ENCODE measurements at places on chromosomes 16 and 17. TPM values are rescaled to one million over a fixed set of nuclear protein-coding genes. Genes with fewer than 3 reads are reported as not detected.

KRTAP1-5 gene
- not detected for polyA plus RNA-seq

GRCh38 chr16:83967838-83968305 is at the start of gene NECAB2:
TSS of gene NECAB2 (plus strand) at chr16:83968244. CDS start at chr16:83968649, 405 bp downstream.
- DNase-seq: peak; percentile 12

- no peak for DNase-seq
Measured at GRCh38 chr17:39393736-39394135, 7.7 kb downstream of the FBXL20 start.

DNA sequence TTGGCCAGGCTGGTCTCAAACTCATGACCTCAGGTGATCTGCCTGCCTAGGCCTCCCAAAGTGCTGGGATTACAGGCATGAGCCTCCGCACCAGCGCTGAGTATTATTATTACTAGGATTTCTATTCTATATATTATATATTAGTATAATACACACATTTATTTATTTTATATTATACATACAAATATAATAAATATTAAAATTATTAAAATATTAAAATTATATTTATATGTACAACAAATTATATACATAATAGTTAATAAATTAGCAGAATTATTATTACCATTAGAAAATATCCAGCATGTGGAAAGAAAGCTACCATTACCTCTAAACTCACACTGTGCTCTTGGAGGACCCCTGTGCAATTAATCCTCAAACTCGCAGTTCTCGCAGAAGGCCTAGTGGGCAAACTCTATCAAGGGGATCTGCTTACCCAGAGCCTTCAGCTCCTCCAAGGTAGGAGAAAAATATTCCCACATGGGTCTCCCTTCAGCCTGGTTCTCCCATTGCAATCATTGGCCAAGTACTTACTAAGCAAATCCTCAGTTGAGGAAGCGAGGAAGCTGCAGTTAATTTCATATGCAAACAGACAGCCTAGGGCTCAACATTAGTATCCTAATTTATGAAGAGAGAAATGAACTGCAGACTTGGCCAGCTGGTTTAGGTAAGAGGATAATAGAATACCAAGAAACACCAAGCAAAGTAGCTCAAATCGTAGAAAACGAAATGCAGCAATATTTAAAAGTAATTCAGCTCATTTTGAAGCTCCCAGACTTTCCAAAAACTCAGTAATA is 241.4 kb upstream of the IRX5 start:
- no peak for DNase-seq

- no peak for DNase-seq
Measured at GRCh38 chr17:77223642-77224420, 83.1 kb downstream of the SEC14L1 start.

TBC1D28 gene
- 0.21 TPM for polyA plus RNA-seq

- no peak for DNase-seq
Measured at GRCh38 chr17:18187821-18188761, 4.5 kb downstream of the ALKBH5 start.

CD300E gene
- polyA plus RNA-seq: 0.46 TPM

DNA sequence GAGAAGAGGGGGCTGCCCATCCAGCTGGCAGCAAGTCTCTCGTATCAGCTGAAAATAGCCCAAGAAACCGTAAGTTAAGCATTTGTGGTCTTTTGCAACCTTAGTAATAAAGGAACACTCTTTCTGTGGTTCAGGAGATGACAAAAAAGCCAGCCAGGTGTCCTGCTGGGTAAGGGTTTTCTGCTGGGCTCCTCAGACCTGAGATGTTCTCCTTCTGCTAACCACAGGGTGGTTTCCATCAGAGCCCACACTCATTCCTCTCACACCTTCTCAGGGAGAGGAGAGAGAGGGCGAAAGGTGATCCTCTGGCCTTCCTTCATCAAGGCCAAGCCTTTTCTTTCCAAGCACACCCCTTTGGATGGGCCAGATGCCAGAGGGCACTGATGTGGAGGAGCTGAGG is 70.7 kb downstream of the TEX14 start:
- no peak for DNase-seq

- DNase-seq: no peak
Measured at GRCh38 chr16:15764112-15764511, 92.7 kb downstream of the MYH11 start.

DNA sequence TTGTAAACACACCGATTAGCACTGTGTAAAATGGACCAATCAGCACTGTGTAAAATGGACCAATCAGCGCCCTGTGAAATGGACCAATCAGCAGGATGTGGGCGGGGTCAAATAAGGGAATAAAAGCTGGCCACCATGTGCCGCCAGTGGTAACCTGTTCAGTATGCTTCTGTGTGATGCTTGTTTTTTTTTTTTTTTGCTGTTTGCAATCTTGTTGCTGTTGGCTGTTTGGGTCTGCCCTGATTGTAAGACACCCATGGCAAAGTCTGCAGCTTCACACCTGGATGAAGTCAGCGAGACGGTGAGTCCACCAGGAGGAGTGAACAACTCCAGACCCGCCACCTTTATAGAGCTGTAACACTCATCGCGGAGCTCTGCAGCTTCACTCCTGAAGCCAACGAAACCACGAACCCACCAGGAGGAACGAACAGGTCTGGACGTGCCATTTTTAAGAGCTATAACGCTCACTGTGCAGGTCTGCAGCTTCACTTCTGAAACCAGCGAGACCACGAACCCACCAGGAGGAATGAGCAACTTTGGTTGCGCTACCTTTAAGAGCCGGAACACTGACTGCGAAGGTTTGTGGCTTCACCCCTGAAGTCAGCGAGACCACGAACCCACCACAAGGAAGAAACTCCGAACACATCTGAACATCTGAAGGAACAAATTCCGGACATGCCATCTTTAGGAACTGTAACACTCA is 85.0 kb upstream of the MED9 start:
- DNase-seq: no peak

DNA sequence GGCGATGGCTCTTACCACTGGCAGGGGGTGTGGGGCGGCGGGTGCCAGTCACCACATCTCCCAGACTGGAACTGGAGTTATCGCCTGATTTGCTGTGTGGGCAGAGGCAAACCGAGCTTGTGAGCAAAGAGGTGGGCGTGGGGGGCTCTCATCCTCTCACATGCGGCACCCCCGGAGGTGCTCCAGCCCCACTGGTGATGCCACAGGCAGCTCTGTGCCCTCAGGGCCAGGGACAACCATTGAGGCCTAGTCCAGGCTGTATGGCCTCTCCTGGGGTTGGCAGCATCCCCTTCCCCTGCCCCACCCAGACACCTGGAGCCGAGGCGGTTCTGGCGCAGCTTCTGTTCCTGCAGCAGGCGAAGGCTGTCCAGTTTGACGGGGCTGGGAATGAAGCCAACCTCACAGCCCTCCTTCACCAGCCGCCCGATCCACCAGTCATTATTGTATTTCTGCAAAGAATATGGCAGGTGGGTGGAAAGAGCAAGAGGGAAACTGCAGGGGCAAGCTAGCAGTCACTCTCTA is 10.9 kb downstream of the CACNB1 start:
- no peak for DNase-seq

DNA sequence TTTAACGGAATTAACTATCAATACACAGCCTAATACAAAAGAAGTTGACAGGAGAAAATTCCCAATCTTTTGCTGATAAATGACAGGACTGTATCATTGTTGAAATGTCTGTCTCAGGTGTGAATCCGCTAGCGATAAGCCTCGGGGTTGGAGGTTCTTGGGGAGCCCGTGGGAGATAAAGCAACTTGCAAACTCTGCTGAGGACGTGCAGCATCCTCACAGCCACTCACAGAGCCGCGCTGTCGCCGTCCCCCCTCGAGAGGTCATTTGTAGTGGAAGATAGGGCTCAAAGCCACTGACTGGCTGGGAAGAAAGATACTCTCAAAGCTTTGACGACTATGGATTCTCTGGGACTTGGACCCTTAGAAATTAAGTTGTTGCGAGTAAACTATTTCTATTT is 17.0 kb downstream of the MAP1LC3B start:
- no peak for DNase-seq

TP53TG3C gene
- not detected for polyA plus RNA-seq

DNA sequence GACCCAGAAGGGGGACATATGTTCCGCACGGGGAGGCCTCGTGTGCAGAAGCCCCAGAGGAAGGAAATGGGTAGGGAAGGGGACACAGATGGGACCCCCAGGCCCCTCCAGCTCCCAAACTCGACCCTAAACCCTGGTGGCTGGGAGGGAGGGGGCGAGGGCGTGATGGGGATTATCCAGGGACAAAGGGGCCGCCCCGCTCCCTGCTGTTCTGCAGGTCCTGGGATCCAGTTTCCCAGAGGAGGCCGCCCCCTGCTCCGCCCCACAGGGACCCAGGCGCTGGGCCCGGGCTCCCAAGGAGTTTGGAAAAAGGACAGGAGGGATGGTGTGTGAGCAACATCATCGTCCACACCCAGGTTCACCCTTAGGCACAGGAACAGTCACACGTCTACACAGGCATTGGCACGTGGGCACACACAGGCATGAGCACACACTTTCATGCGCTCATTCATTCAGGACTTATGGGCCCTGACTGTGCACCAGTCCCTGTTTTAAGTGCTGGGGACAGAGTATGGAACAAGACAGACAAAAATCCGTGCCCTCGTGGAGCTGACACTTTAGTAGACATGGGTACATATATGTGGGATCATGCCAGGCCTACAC is 12.8 kb upstream of the FBXL19 start:
- DNase-seq: no peak

EFCAB5 gene
- polyA plus RNA-seq: 1.3 TPM

DNA sequence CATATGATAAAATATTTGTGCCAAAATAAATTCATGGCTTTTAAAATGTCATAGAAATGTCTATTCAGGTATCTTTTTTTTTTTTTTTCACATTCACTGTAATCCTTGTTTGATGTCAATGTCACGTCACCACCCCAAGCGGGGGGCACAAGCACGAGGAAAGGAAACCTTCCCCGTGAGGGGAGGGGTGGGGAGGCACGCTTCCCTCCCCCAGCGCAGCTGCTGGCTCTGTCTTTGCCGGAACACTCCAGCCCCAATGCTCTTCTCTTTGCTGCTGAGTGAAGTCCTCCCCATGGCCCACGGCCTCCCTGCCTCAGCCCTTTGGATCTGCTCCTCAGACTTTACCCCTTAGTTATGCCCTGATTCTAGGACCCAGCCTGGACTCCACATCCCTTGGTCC is 1.5 kb downstream of the SLC35G3 start:
- DNase-seq: no peak

KCNJ16 gene
- polyA plus RNA-seq: 1.1 TPM

TP53TG3 gene
- polyA plus RNA-seq: not detected

PIRT gene
- 0.08 TPM for polyA plus RNA-seq

DNA sequence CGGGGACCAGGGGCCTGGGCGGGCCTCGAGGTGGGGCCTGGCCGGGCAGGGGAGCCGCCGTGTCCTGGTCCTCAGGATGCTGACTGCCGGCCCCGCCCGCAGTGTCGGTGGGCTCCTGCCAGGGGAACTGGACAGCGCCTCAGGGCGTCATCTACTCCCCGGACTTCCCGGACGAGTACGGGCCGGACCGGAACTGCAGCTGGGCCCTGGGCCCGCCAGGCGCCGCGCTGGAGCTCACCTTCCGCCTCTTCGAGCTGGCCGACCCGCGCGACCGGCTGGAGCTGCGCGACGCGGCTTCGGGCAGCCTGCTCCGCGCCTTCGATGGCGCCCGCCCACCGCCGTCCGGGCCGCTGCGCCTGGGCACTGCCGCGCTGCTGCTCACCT is 2.3 kb upstream of the PAQR4 start:
- DNase-seq: no peak

DNA sequence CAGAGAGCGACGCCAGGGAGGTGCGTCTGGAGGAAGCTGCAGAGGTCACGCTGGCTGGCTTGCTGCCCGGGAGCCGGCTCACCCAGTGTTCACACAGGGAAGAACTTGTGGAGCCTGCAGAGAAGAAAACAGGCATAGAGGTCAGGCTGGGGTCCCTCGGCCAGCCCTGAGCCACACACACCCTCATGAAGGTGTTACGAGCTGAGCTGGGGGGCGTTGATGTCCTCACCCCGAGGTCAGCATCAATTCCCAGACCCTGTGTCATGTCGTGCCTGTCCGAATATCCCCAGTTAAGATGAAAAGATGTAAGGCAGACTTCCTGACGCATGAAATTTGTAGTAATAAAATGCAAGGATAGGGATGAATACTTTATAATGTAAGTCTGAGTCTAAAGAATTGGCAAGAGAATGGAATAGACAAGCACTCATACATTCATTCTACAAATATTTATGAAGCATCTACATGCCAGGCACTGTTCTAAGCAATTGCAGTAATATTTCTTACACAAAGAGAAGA is 77.1 kb downstream of the USP31 start:
- DNase-seq: no peak

BPTF gene
- 101 TPM for polyA plus RNA-seq
